NCI-H2081 treated with DMSO at 0.1 percent for 48 hours (cell line): ENCODE measurements at places on chromosomes 12 and 14.

DNA sequence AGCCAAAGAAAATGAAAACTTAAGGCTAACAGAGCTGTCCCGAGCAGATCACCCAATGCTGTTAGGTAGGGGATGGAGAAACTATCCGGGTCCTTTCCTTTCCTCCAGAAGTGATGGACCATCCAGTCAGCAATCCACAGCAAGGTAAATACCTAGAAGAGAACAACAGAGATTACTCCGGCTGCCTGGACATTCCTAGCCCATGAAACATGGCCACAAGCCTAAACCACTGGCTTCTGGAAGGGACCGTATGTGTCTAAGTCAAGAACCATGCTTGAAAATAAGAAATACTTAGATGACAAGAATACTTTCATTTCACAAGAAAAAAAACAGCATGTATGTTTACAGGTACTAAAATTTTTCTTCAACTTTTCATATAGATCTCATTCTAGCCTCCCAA, 152.9 kb downstream of the SLC41A2 start:
- DNase-seq = no peak

DNA sequence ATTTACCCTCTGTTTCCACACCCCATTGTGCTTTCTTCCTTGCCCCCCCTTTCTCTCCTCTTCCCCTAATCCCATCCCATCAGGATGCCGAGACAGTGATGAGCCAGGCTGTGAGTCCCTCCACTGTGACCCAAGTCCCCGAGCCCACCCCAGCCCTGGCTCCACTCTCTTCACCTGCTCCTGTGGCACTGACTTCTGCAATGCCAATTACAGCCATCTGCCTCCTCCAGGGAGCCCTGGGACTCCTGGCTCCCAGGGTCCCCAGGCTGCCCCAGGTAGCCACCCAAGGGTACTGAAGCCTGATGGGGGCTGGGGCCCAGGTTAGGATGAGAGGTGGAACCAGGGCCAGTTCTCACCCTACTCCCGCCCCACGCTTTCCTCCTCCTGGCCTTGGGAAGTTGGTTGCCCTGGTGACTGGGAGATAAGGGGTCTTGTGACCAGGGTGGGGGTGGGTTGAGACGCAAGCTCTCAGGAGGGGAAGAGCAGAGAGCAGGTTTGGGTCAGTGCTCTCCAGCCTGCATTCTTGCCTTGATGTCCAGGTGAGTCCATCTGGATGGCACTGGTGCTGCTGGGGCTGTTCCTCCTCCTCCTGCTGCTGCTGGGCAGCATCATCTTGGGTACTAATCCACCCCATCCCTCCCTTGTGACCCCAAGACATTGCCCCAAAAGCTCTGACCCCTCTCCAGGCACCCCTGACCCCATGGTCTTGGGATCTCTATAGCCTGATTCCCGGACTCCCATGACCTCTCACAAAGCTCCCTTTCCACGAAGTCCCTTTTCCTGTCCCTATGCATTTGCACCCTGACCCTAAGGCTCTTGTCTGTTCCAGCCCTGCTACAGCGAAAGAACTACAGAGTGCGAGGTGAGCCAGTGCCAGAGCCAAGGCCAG, 1.2 kb downstream of the AMHR2 start:
- no peak for DNase-seq

GRCh38 chr12:122474324-122474716, 26.4 kb downstream of the ZCCHC8 start:
- no peak for DNase-seq

DNA sequence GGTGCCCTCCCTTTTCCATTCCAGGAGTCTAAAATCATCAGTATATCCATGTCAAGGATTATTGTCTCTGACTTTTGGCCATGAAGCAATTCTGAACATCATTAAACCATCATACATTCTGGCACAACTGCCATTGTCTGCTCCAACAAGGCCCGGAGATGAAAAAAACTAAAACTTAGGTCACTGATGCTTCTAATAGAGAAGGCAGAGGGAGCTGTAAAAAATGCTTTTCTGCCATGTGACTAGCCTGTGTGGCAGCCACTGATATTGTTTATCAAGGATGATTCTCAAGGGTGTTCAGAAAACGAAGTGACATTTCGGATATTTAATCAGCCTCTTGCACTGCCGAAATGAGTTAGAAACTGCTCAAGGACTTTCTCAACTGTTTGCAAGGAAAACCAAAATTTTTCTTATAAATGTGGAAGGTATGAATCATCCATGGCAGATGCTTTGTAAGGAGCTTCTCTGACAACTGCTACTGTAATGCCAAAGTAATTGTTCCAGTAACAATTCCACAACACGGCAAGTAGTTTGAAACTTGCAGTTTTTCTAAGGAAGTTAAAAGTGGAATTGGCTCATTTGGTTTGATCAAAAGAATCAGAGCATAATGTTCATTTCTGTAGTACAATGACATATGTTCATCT, 1076.5 kb upstream of the FLRT2 start:
- DNase-seq = no peak

- no peak for DNase-seq
These were observed 18.6 kb downstream of the PSMC1 start for GRCh38 chr14:90274808-90275457.

- DNase-seq = no peak
These were observed 144.1 kb upstream of the AMIGO2 start for GRCh38 chr12:47223848-47224213.

DNA sequence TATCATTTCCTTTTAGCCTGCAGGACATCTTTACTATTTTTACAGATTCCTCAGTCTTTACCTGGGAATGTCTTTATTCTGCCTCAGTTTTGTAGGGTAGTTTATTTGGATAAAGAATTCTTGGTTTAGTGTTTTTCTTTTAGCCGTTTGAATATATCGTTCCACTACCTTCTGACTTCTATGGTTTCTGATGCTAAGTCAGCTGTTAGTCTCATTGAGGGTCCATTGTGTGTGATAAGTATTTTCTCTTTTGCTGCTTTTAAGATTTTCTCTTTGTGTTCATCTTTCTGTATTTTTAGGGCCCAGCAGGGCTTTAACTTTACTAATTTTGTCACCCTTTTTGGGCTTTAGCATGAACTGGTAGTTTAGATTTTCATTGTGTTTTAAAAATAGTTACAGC, 113.5 kb downstream of the MNAT1 start:
- DNase-seq = no peak

- DNase-seq = no peak
These were observed 11.9 kb upstream of the SLC2A13 start for GRCh38 chr12:40117818-40118217.

GRCh38 chr12:117111821-117112595, 12.8 kb upstream of the TESC start:
- DNase-seq = no peak

- no peak for DNase-seq
These were observed 1617.9 kb upstream of the SEL1L start for GRCh38 chr14:83151571-83151970.

DNA sequence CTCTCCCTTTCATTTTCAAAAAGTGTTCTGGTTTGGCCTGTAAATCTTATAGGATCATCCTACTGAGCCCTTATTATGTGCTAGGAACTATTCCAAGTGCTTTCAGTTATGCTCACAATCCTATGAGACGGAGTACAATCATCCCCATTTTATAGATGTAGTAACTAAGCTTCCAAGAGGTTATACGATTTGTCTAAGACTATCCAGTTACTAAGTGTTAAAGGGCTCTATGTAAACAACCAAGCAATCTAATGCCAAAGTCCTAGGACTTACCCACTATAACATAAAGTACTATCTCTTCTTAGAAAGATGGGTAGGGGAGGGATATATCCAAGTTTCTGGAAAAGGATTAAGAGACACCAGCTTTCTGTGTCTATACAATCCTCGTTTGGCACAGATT, 6.7 kb downstream of the CFL2 start:
- DNase-seq = no peak

- no peak for DNase-seq
These were observed 414.1 kb downstream of the KCNH5 start for GRCh38 chr14:62631176-62631575.

DNA sequence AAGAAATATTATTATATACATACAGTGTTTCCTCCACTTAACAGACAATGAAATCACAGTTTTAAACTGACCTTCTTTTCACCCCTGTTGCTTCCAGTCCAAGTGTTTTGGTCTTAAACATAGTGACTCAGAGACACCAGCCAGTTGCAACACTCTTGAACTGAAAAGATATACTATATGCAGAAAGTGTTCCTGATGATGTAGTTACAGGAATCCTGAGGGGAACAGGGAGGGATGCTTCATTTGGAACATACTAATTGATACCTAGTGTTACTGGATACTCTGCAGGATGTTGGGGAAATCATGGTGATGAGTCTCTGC, 420.8 kb downstream of the CCDC91 start:
- DNase-seq = no peak

- no peak for DNase-seq
These were observed 78.1 kb upstream of the RPH3A start for GRCh38 chr12:112713471-112713870.

GRCh38 chr12:6685814-6686213, 3.4 kb downstream of the ZNF384 start:
- no peak for DNase-seq

- DNase-seq = no peak
These were observed 102.0 kb downstream of the PEBP1 start for GRCh38 chr12:118237908-118238307.

DNA sequence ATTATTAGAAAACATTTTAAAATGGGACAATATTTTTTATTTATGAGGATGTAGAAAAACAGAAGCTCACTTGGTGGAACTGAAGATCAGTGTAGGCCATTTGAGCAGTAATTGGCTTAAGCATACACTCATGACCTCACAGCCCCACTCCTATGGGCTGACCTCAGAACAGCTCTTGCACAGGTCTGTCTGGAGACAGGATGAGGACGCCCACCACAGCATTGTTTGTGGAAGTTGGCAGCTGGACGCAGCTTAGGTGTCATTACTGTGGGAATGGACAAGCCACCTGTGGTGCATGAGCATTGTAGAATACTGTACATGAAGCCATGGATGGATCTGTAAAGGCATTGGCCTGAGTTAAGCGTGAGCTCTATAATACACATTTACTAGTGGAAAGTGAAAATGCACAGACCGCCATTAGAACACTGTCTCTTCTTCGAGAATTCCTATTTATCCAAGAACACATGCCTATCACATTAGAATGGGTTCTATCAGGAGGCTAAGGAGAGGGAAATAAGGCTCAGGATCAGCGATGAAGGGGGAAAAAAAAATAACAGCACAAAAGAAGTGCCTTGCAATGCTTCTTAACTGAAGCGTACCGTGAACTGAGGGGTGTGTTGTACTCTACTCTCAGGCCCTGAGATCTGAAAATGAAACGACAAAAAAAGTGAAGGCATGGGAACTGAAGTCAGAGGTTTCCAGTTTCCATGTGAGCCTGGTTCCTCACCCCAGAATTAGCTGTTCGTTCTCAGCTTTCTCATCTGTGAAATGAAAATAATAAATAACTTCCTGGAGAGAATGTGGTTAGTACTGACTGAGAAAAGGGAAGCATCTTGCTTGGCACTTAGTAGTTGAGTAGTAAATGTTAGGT, 33.6 kb downstream of the KCNA1 start:
- no peak for DNase-seq

- DNase-seq = no peak
These were observed 5.2 kb downstream of the KRT82 start for GRCh38 chr12:52400906-52401305.

GRCh38 chr12:68565391-68565903, 45.3 kb upstream of the RAP1B start:
- no peak for DNase-seq

- no peak for DNase-seq
These were observed 164.6 kb downstream of the TMEM117 start for GRCh38 chr12:44000309-44000952.

GRCh38 chr12:19382111-19382526, 57.2 kb upstream of the AEBP2 start:
- DNase-seq = no peak

DNA sequence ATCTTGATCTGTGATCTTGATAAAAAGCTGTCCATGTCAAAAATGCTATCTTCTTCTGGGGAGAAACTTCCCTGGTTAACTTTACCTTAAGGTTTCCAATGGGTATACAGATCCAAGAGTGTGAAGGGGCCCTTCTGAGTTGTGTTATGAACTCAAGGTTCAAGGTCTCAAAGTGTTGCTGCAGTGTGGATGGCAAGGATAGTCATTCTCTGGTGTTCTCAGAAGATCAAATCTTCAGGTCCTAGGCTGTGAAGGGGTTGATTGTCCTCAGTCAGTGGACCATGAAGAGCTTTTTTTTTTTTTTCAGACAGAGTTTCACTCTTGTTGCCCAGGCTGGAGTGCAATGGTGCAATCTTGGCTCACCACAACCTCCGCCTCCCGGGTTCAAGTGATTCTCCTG, 114.4 kb downstream of the SPTSSA start:
- no peak for DNase-seq

DNA sequence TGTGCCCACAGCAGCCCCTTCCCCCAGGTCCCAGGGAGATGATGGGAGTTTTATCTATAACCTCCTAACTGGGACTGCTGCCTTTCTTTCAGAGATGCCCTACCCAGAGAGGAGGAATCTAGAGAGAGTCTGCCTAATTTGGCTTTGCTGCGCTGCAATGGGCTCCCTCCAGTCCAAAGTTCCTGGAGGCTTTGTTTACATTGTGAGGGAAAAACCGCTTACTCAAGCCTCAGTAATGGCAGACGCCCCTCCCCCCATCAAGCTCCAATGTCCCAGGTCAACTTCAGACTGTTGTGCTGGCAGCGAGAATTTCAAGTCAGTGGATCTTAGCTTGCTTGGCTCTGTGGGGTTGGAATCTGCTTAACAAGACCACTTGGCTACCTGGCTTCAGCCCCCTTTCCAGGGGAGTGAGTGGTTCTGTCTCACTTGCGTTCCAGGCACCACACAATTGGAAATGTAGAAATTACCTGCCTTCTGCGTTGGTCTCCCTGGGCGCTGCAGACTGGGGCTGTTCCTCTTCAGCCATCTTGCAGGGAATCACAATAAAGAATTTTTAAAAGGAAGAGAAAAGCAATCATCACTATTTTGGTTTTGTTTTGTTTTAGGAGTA, 262.5 kb downstream of the FOXG1 start:
- DNase-seq = no peak

DNA sequence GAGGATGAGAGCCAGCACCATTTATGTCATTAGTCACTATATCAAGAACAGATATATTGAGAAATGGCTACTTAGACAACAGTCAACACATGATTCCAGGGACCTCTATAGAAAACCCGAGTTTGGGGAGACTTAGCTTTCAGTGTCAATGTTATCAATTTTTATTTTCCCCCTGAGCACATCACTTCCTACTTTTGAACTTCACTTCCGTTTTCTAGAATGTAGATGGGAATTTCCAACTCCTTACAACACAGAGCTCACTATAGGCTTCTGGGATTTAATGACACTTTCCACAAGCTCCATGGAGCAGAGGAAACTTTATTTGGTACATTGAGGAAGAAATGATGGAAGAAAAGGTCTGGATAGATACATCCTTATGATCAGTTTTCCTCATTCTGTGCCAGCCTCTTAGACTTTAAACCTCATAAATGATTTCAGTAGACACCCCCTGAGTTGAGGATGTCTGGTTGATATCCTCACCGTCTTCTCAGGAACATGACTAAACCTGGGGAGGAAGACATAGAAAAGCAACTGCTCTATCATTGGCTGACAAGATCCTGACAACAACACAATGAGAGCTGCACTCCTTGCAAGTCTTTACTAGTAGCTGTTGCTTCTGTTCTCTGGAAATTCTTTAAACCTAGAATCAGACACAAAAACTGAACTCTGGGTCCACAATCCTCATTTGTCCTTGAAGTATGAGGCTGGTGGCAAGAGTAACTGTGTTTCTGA, 449.4 kb upstream of the OR4E1 start:
- DNase-seq = no peak
